Stimulated activated CD4-positive, alpha-beta T cell treated with anti-CD3 and anti-CD28 coated beads, Interleukin-15, amount 100 ng/mL, for 1 hour (primary cell): ENCODE measurements at places on chromosomes 2 and 18.

GRCh38 chr18:29840089-29840488 lies 1202.5 kb downstream of the DSC3 start:
- DNase-seq, result no peak

GRCh38 chr2:50751311-50752031 lies 280.5 kb downstream of the NRXN1 start:
- no peak for DNase-seq

- peak; percentile 30 for DNase-seq
Measured at GRCh38 chr2:143259368-143259958, 130.2 kb downstream of the ARHGAP15 start.

- DNase-seq, result no peak
Measured at GRCh38 chr2:29448096-29448688, 333.0 kb downstream of the CLIP4 start.

DNA sequence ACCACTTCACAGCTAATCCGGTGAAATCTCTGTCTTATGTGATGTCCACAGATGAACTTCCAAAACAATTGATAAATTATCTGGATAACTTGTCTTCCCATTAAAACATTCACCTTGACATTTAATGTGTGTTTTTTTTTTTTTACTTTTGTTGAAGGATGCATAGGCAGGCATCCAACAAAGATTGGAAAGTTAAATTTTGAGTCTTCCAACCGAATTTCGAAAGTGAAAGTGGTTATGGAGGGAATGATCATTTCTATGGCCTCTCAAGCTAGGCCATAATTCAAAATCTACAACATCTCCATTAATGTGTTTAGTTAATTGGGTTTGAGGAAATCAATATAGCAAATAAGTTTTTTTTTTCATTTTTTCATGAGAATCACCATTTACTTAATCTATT lies 1495.5 kb upstream of the ACVR2A start:
- DNase-seq, result no peak

DNA sequence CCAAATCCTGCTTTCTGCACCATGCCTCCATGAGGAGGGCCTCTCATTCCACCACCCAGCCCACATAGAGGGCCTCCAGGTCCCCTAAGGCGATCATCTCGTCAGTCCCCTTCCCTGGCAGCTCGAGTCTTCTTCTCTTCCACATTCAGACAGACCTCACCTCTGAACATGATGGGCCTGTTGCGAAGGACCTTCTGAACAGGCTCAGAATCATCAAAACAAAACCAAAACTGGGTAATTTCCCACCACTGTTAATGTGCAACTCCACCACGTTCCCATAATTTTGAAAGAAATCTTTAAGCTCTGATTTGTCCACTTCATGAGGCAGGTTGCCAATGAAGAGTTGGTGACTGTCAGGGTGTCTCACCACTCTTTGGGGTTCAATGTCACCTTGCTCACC lies 20.4 kb downstream of the ZRANB3 start:
- no peak for DNase-seq

GRCh38 chr2:189153619-189154018 lies 25.9 kb downstream of the COL5A2 start:
- DNase-seq, result no peak

- DNase-seq, result no peak
Measured at GRCh38 chr2:114346658-114347057, 95.8 kb upstream of the DPP10 start.

DNA sequence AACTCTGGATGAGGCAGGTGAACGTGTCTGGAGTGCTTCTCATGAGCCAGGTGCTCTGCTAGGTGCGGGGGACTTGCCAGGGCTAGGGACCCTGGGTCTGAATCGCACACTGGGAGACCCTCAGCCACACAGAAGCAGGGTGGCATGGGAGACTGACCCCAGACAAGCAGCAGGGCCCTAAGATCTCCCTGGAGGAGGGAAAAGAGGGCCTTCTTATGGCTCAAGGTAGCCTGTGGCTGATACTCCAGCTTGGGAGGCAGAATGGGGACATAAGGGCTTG lies 12.8 kb upstream of the CIB4 start:
- no peak for DNase-seq
